ENCODE measurements at places on chromosomes 16 and 17. TPM values are rescaled to one million over a fixed set of nuclear protein-coding genes. Genes with fewer than 3 reads are reported as not detected.
A peak's percentile ranks its signal among the peaks of the same experiment; 100 is the strongest.

DNA sequence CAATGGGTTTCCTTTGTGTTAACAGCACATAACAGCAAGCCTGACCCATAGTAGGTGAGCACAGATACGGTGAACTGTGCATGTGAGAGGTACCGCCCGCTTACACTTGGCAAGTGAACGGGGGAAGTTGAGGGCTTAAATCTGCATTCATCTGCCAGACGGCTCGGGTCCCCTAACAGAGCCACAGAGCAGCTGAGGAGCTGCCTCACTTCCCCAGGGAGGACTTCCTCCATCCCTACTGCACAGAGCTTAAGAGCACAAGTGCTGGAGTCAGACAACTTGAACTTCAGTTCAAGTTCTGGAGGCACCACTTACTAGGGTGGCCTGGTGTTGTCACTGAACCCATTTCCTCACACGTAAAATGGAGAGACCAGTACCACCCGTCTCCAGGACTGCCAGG lies 13.4 kb downstream of the RAB5C start:
- DNase-seq, result no peak
- H3K36me3 ChIP-seq, result peaks cover 38% of the 10 kb centered on the region
- no peaks in the 10 kb centered on the region for H3K4me1 ChIP-seq
- H3K4me3 ChIP-seq, result no peak overlapping the region
- H3K27ac ChIP-seq, result no peak overlapping the region
- H3K27me3 ChIP-seq, result no peaks in the 10 kb centered on the region

GRCh38 chr16:11245988-11246387 lies 10.0 kb downstream of the SOCS1 start:
- no peak overlapping the region for H3K27ac ChIP-seq
- no peaks in the 10 kb centered on the region for H3K27me3 ChIP-seq
- no peak for DNase-seq
- no peak overlapping the region for H3K4me3 ChIP-seq
- no peaks in the 10 kb centered on the region for H3K36me3 ChIP-seq

GRCh38 chr16:74954763-74955162 lies 30.2 kb downstream of the WDR59 start:
- DNase-seq, result no peak
- H3K36me3 ChIP-seq, result peaks cover 76% of the 10 kb centered on the region
- no peaks in the 10 kb centered on the region for H3K4me1 ChIP-seq

- DNase-seq, result no peak
- H3K4me1 ChIP-seq, result no peaks in the 10 kb centered on the region
- H3K27me3 ChIP-seq, result no peaks in the 10 kb centered on the region
- peak overlapping the region; percentile 86 for H3K4me3 ChIP-seq
- H3K36me3 ChIP-seq, result no peaks in the 10 kb centered on the region
These were observed 827 bp upstream of the UBALD1 start for GRCh38 chr16:4615384-4616046.

- no peaks in the 10 kb centered on the region for H3K4me1 ChIP-seq
- H3K27me3 ChIP-seq, result peaks cover 30% of the 10 kb centered on the region
- H3K27ac ChIP-seq, result no peak overlapping the region
- no peaks in the 10 kb centered on the region for H3K36me3 ChIP-seq
- DNase-seq, result peak; percentile 36
- H3K4me3 ChIP-seq, result peak overlapping the region; percentile 30
These were observed 638 bp upstream of the TMEM88 start for GRCh38 chr17:7854078-7854777.

DNA sequence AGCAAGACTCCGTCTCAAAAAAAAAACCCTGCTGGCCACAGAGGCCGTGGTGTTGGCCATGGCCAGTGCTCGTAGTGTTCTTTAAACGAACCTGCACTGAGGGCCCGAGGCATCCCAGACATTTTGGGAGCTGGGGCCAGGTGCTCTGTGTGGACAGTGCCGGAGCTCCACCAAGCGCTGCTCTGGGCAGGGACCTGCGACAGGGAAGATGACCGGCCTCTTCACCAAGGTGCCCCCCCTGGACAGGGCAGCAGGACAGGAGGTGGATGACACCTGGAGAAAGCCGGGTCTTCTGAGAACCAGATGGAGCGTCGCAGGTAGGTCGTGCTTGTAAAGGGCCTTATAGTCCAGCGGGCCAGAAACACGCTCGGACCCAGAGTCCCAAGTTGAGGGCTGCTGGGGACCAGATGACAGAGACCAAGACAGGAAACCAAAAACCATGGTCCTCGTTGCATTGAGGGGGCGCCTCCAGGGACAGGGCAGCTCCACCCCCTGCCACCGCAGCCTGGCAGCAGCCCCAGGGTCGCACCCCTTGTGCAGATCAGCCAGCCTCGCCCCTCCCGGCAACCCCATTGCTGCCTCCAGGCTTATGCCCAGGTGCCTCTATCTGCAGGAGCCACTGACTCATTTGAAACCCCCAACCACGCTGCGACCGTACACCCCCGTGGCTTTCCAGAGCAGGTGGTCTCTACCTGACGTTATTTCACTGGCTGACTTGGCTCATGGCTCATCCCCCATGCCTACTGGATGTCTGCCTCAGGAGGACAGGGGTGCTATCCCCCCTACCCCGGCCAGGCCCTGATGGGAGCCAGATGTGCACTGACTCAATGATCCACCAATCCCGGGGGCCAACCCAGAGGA lies 4.2 kb upstream of the NTN3 start:
- peaks cover 7% of the 10 kb centered on the region for H3K27me3 ChIP-seq
- DNase-seq, result no peak
- H3K36me3 ChIP-seq, result peaks cover 12% of the 10 kb centered on the region
- no peaks in the 10 kb centered on the region for H3K4me1 ChIP-seq

GRCh38 chr17:9026741-9027140 lies 5.4 kb downstream of the NTN1 start:
- peaks cover 34% of the 10 kb centered on the region for H3K27me3 ChIP-seq
- H3K27ac ChIP-seq, result no peak overlapping the region
- H3K4me3 ChIP-seq, result no peak overlapping the region
- no peak for DNase-seq
- H3K36me3 ChIP-seq, result no peaks in the 10 kb centered on the region

Gene SNF8
- total RNA-seq, result 139 TPM

DNA sequence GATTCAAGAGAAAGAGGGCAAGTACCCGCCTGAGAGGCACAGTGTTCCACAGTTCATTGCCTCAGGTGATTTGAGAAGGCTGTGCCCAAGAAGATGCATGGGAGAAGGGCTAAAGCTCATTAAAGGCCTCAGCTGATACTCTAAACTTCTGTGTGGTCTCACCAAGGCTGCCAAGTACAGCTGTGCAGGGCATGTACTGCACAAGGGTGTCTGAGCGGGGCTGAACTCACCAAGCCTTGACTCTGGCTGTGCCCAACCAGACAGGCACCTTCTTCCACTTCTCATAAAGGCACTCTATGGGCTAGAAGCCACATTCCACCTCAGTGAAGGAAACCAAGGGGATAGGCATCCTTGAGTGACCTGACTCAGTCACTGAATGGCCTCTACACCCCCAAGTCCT lies 12.7 kb downstream of the LRRC75A start:
- peaks cover 8% of the 10 kb centered on the region for H3K4me1 ChIP-seq
- H3K27ac ChIP-seq, result no peak overlapping the region
- no peak overlapping the region for H3K4me3 ChIP-seq
- peaks cover 5% of the 10 kb centered on the region for H3K36me3 ChIP-seq
- no peaks in the 10 kb centered on the region for H3K27me3 ChIP-seq
